ENCODE measurements at places on chromosomes 4 and X. TPM values are rescaled to one million over a fixed set of nuclear protein-coding genes. Genes with fewer than 3 reads are reported as not detected.
A peak's percentile ranks its signal among the peaks of the same experiment; 100 is the strongest.

- peak; percentile 34 for DNase-seq
These were observed 219.7 kb downstream of the DCLK2 start for GRCh38 chr4:150297861-150298474.

DNA sequence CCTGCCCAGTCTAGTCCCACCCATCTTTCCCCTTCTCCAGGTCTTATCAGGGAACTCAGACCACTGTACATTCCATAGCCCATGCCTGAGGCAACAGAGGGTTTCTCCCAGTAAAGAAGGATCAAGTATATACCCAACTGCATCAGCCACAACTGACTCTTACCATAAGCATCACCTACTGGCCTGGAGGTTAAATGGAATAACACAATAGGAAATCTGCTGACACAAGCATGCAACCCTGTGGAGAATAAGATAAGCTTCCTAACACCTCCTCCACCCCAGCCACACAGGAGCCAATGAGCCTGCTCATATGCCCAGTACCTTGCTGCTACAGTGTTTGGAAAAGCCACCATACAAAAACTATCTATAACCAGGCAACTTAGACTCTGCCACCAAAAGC lies 34.6 kb upstream of the PLK4 start:
- no peak for DNase-seq

DNA sequence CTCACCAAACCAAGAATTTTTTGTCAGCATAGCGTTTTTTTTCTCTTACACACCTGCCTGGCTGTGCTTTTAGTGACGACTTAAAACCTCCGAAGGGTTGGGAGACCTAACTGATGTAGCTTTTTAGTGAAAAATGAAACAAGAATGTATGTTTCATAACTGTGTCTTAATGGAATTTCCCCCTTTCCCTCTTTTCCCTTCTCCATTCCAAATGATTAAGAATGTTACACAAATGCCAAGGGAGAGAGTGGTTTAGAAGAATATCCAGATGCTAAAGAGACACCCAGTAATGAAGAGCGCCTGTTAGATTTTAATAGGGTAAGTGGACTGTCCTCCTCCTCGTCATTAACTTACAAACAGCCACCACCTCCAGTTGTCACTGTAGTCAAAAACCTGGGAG lies 33.2 kb upstream of the TBC1D14 start:
- DNase-seq: no peak

DNA sequence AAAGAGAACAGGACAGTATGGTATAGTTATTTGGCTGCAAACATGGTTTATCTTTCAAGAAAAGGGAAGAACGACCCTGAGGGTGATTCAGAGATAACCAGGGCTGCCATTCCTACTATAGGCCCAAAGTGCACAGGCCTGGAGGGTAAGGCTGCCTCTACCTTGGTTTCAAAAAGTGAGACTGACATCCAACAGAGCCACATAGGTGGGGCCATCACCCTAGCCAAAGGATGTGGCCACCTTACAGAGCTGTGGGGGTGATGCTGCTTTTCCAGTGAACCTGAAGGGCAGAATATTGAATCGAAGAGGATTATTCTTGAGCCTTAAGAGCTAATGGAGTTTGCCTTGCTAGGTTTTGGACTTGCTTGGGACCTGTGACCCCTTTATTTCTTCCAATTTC lies 15.7 kb downstream of the SH2D1A start:
- DNase-seq: no peak

DNA sequence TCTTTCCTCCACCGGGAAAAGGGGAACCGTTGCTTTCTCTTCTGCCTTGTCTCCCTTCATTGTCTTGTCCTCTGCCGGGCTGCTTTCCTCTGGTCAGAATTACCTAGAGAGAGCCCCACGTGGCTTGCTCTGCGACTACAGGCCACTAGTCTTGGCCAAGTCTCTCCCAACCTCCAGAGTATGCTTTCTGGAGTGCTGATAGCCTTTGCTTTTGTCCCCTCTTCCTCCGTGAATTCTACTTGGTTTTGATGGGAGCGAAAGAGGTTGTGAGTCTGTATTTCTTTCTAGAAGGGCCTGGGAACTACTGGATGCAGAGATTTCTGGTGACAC lies 5.3 kb upstream of the POU4F2 start:
- no peak for DNase-seq

- no peak for DNase-seq
These were observed 216.6 kb downstream of the PDGFC start for GRCh38 chr4:156754832-156755570.

- no peak for DNase-seq
These were observed 161.8 kb upstream of the LDB2 start for GRCh38 chr4:17060230-17060629.

GRCh38 chr4:155079871-155080270 lies 128.6 kb upstream of the NPY2R start:
- DNase-seq: no peak

GRCh38 chr4:52994567-52994966 lies 132.4 kb downstream of the RASL11B start:
- DNase-seq: no peak

DNA sequence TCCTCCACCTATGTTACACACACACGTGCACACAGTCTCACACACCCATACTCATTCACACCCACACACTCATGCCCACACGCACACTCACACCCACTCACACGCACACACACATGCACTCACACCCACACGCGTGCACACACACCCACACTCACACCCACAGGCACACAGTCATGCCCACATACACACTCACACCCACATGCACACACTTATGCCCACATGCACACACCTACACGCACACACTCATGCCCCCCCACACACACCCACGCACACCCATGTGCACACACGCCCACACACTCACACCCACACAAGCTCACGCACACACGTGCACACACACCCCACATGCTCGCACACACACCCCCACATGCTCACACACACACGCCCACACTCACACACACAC lies 140.0 kb downstream of the F11 start:
- DNase-seq: no peak

DNA sequence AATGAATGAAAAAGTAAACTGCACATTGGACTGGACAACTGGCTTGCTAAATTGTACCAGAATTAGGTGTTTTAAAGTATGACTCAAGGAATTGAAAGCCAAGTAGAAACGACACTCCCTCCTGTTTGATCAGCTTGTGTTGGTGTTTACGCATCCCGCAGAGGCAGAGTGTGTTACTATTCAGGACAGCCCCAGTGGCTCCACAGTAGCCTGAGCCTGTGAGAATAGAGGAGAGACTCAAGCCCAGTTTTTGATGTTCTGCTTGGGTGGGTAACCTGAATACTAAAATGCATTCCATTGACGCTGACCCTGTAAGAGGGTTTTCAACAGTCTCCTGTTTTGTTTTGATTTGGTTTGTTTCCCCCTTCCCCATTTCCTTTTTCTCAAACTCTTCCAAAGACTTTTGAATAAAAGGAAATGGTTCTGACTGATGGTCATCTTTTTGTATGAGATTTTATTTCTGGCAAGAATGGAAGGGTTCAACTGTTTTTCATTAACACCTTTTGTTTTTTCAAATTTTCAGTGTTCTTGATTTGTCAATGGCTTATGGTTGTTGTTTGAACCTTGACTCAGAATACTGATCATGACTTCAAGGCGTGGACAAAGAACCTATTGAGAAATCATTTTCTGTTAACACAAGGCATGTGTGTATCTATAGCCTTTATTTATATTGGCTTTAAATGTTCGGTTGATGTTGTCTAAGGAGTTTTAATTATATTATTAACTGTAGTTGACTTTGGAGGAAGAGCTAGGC lies 10.2 kb downstream of the ADGRL3 start:
- no peak for DNase-seq

- DNase-seq: no peak
These were observed 42.5 kb upstream of the TLR2 start for GRCh38 chr4:153641532-153641931.

DNA sequence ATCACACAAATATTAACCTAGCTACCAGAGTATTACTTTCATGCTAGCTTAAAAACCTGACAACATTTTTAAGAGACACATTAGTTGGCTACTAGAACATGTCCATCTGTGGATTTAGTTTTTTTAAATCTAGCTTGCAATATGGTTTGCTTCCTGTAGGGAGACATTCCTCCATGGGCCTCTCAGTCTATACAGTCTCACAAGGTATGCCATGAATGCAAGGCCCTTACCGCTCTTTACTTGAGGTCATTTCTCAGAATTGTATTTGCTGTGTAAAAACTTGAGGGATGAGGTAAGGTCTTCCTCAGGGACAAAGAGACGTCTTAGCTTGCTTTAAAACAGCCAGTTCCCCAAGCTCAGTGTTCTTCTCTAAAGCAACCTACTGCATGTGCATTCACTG lies 26.9 kb downstream of the UBA6 start:
- no peak for DNase-seq

GRCh38 chrX:134423606-134424005 lies 36.4 kb upstream of the HPRT1 start:
- DNase-seq: no peak

DNA sequence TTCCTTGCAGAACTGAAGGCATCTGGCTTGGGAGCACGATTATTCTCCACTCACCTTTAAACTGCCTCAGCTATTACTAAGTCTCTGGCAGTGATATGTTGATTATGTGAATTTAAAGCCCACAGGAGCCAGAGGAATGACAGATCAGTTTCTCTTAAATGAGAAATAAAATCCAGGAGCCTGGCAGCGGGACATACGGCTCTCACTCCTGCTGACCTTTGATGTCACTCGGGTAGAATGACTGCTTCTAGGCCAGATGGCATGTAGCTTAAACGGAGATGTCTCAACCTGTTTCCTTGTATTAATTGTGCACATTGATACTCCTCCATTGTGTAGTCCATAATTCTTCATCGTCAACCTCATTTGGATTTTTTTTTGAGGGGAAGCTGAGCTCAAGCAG lies 4.0 kb upstream of the CBLL2 start:
- DNase-seq: peak; percentile 6

- DNase-seq: no peak
These were observed 236.7 kb upstream of the PGRMC2 start for GRCh38 chr4:128524311-128524710.

GRCh38 chr4:165689159-165689558 lies 183.9 kb upstream of the TLL1 start:
- DNase-seq: no peak

DNA sequence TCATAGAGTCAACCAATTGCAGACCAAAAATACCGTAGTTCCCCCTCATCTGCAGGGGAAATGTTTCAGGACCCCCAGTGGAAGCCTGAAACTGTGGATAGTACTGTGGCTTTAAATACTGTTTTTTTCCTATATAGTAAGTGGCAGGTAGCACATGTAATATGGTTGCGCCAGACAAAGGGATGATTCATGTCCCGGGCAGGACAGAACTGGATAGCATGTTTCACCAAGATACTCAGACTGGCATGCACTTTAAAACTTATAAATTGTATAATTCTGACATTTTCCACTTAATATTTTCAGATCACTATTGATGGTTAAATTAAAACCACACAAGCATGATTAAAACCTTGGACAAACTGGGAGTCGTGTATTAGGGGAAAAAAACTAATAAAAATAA lies 276.3 kb upstream of the AGA start:
- no peak for DNase-seq

DNA sequence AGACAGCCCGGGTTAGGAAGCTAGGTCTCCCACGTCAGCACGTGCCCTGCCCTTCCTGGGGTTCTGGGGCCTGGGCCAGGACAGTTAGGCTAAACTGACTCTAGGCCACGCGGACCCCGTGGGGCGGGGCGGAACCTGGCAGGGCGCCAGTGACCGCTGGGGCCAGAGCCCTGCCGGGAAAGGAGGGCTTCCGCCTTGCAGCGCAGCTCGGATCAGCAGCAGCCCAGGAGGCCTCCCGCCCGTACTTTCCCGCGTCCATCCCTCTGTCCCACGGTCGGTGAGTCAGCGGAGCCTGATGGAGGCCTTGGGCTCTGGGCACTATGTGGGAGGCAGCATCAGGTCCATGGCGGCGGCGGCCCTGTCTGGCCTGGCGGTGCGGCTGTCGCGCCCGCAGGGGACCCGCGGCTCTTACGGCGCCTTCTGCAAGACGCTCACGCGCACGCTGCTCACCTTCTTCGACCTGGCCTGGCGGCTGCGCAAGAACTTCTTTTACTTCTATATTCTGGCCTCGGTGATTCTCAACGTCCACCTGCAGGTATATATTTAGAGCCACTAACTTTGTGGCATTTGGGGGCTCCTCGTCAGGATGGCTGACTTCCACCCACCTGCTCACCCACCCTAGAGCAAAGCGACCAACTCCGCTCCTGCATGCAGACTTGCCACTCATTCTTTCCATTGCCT lies at the start of gene SMIM10:
Gene SMIM10, plus strand, starts transcription at position 191 of the 681 bp plus-strand sequence. Its CDS starts 105 bp downstream, at position 296.
- peak; percentile 16 for DNase-seq

DNA sequence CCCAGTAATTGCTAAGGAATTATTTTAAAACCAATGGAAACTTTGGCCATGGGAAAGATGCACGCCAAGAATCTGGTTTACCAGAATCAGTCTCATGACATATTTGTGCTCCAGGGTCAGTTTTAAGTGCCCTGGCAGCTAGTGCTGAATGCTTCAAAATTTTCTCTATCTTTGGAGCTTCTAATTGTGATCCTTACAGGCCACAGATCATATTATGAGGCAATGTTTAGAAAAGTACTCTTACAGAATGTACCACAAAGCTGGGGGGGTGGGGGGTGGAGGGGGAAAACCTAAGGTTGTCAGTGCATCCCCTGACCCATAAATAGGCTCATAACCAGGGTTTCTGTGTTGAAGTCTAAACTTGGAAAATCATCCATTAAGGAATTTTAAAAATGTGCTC lies 514.5 kb downstream of the INPP4B start:
- DNase-seq: no peak

- DNase-seq: peak; percentile 26
These were observed 69.5 kb downstream of the PDE5A start for GRCh38 chr4:119559044-119559647.

GRCh38 chrX:64265265-64265664 lies 34.9 kb upstream of the ASB12 start:
- DNase-seq: no peak

GRCh38 chr4:186882293-186882692 lies 158.6 kb upstream of the FAT1 start:
- no peak for DNase-seq

DNA sequence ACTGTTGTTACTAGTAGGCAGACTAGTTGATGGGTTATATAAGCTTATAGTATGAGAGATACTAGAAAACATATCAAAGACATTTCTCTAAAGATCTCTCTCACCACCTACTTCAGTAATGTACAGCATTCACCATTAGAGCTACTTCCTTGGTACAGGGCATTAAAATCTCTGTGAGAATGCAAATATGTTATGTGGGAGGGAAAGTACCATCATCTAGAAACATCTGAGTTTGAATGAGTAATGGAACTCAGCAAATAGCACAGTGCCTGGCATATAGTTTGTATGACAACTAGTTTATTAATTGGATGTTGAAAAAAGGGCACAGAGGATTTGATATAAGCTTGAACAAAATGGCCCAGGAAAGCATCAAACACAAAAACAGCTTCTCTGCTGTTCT lies 211.1 kb downstream of the GLUD2 start:
- no peak for DNase-seq

GRCh38 chr4:101753721-101754120 lies 36.8 kb upstream of the BANK1 start:
- DNase-seq: no peak

The GIMD1 gene
- not detected for polyA plus RNA-seq

The GLRA2 gene
- polyA plus RNA-seq: 0.43 TPM

The HTN1 gene
- polyA plus RNA-seq: 0.03 TPM

The RAB39B gene
- 2.9 TPM for polyA plus RNA-seq

The PWWP3B gene
- polyA plus RNA-seq: 2.5 TPM

The FAM53A gene
- 3.6 TPM for polyA plus RNA-seq

The CENPC gene
- 27.6 TPM for polyA plus RNA-seq

The SHROOM4 gene
- polyA plus RNA-seq: 13.9 TPM

The CTAG2 gene
- polyA plus RNA-seq: not detected

Measured in left renal cortex interstitium (tissue), 4 donors.